Neural progenitor cell (in vitro differentiated cells): ENCODE measurements at places on chromosomes 4 and X. TPM values are rescaled to one million over a fixed set of nuclear protein-coding genes. Genes with fewer than 3 reads are reported as not detected.

DNA sequence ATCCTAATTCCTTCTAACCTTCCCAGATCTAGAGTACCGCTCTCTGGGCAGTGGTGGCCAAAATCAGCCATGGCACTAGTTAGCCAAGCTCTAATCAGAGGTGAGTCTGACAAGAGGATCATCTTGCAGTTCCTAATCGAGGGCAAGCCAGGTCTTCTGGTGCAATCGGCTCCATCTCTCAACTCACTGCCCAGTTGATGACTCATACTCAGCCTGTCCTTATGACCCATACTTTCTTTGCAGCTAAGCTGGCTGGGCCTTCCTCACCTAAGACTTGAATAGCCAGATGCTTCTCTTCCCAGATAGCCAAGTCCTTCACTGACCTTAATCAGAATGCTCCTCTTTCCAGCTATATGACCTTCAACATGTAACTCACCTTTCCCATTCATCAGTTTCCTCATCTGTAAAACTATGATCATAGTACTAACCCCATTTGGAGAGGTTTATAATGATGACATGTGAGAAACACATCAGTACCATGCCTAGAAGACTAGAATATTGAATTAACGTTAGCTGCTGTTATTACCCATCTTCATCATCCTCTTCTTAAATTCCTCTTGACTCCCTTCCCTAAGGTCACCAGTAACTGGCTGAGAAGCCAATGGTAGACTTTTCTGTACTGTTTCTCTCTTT, 57.1 kb downstream of the RELL1 start:
- no peak for DNase-seq

DMP1 gene
- total RNA-seq, result not detected in 2 replicates

ART3 gene
- total RNA-seq, result not detected in 2 replicates

- no peak for DNase-seq
Observed at GRCh38 chr4:9913846-9914245, 107.5 kb downstream of the SLC2A9 start.

DNA sequence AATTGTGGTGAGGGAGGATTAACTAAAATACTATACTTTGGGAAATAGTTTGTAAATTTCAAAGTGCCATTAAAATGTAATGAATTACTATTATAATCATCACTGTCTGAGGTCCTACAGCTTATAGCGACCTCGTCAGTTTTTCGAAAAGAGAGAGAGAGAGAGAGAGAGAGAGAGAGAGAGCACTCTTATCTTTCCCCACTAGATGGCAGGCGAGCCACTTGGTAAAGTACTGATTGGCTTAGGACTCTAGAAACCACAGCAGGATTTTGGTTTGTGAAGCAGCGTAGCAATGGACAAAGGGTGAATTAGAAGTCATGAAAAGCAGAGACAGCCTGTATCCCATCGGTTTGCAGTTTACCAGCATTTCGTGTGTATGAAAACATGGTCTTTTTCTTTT, 52.5 kb downstream of the LINC00632 start:
- DNase-seq, result peak; percentile 75

ZDHHC15 gene
- 5.1 and 6.3 TPM in 2 replicates for total RNA-seq

MSANTD1 gene
- 0.17 and 0.25 TPM in 2 replicates for total RNA-seq

NPY1R gene
- 4.6 and 7.9 TPM in 2 replicates for total RNA-seq

DNA sequence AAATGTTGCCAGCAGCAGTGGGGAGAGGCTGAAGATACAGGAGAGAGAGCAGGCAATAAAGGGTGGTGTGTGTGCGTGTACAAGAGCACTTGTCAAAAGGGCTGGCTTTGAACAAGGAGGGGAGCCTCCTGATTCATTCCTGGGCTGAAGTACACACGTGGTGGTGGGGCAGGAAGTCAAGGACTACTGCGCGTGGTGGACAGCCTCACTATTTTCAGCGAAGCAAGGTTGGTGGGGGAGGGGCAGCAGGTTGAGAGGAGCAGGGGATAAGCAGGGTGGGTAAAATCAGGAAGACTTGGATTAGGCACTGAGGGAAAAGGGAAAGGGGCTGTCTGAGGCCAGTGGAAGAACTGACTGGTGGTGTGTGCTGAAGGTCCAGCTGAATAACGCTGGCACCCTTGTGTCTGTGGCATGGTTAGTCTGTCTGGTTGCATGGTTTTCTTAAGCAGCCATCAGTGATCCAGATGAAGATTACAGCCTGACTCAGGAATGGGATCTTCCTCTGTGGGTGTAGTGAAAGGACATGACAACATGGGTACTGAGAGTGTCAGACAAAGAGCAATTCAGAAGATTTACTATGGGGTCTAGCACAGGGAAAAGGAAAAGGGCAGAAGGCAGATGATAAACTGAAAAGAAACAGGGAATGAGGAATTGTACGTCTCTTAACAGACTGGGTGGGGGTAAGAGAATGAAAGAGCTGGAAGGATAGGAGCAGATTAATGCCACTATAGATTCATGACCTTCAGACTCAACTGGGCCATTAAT, 149.8 kb downstream of the CHM start:
- DNase-seq, result no peak

DNA sequence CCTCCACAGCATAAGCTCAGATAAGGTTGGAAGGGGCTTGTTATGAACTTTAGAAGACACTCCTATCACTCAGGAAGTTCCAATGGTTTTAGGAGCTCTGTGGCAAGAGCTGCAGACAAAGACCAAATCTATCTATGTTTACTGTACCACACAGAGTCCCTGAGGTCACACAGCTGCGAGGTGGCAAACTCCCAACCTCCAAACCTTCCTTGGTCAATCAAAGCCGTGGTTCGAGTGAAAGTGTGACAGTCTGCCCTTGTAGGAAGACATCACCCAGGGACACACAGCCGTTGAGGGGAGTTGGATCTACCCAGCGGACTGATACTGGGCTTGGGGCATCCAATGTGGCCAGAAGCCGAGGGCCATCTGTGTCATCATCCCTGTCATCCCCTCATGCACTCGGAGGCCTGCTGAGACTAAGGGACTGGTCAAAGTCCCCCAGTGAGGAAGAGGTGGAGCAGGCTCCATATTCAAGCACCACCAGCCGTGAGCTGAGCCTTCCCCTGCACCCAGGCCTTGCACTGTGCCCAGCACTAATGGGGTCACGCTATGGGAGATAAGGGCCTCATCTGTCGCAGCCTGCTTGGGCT, 26.8 kb downstream of the MAN2B2 start:
- no peak for DNase-seq

DNA sequence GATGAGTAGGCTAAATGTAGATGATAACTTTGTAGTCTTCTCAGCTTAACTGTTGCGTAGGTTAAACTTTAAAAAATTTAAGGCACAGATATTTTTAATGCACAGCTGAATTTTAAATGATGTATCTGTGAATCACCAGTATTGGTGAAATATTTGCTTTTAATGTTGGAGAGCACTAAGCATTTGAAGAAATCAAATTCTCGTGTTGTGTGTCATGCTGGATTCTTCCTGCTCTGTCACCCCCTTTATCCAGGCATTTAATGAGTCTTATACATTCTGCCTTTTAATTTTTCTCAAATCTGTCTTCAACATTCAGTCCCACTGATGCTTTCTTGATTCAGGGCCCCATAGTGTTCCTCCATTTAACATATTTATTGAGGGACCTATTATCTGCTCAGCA, 76.7 kb downstream of the SLC4A4 start:
- no peak for DNase-seq

GRCh38 chr4:30256116-30256832, 463.9 kb upstream of the PCDH7 start:
- no peak for DNase-seq

GRCh38 chr4:124640022-124640730, 72.4 kb downstream of the ANKRD50 start:
- no peak for DNase-seq

GRCh38 chrX:22389556-22390179, 117.0 kb downstream of the CBLL2 start:
- DNase-seq, result no peak

GRCh38 chr4:156102411-156102810, 148.7 kb upstream of the CTSO start:
- DNase-seq, result no peak

SMR3B gene
- not detected in 2 replicates for total RNA-seq

DNA sequence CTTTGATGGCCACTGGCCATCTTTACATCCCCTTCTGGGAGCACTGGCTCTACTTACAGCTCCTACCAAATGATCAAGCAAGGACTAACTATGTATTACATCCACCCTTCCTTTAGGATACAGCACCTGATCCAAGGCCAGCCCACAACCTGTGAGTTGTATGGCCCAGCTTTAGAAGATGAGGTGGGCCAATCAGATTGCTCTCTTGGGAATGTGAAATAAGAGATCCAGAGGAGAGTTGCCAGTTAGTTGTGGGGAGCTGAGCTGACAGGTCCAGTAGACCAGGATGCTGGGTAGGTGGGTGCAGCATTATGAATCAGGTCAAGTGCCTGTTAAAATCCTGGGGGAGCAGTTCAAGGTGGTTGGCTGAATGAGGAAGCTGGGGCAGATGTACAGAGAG, 111.5 kb downstream of the GNL3L start:
- DNase-seq, result no peak

CLDN34 gene
- 0.37 TPM in 1 of 2 replicates, not detected in the other for total RNA-seq

- DNase-seq, result no peak
Observed at GRCh38 chrX:129632443-129632842, 22.3 kb downstream of the APLN start.

GRCh38 chrX:87063642-87064041, 454.0 kb upstream of the KLHL4 start:
- no peak for DNase-seq

DNA sequence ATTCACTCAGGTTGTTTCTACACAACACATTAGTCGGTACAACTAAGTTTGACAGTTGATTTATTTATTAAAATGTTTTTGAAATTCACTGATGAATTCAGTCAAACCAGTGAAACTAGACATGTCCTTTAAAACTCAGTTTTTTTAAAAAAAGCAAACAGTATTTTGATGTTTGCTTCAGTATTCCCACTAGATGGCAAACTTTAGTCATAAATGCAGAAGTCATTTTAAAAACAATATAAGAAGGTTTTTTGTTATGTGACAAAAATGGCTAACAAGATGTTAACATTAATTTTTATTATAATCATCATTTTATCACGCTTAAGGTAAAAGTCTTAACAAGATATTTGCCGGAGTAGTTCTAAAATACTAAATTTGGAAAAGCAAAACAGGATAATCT, 1337.8 kb upstream of the DIAPH2 start:
- DNase-seq, result no peak

ATP1B4 gene
- total RNA-seq, result not detected in 2 replicates

DNA sequence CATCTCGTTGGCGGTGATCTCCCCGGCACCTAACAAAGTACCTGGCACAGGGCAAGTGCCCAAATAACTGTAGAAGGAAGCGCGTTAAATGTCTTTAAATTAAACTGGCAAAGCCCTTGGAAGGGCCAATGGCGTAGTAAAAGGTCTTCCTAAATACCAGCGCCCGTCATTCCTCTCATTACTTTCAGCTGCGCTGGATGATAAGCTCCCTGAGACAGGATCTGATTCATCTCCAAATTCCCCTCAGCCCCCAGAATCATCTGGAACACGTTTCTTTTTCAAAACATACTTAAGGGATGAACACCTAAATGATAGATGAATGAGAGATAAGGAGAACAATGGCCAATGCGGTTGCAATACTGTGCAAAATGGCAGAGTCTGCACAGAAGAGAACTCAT, 95.1 kb downstream of the AFAP1 start:
- no peak for DNase-seq

TRIM61 gene
- total RNA-seq, result not detected in 2 replicates

AR gene
- 6.7 and 8.1 TPM in 2 replicates for total RNA-seq

GRCh38 chr4:168129046-168129772, 36.9 kb downstream of the ANXA10 start:
- DNase-seq, result peak; percentile 25

ETDB gene
- total RNA-seq, result not detected in 2 replicates

DNA sequence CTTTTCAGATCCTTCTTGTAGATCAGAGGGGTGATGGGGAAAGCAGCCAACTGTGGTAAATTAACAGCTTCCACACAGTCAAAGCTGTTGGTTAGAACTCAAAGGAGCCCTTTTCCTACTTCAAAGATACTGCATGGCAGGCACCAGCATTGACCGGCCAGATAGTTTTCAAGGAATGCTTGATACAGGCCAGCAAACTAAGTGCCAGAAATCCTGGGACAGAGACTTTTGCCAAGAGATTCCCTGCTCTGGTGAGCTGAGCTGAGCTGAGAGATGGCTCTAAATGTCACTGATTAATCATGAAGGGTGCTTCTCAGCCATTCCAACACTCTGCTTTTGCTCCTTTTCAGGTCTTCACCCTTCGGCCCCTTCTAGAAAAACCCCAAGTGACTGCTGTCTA, 131.6 kb upstream of the MED14 start:
- no peak for DNase-seq

DNA sequence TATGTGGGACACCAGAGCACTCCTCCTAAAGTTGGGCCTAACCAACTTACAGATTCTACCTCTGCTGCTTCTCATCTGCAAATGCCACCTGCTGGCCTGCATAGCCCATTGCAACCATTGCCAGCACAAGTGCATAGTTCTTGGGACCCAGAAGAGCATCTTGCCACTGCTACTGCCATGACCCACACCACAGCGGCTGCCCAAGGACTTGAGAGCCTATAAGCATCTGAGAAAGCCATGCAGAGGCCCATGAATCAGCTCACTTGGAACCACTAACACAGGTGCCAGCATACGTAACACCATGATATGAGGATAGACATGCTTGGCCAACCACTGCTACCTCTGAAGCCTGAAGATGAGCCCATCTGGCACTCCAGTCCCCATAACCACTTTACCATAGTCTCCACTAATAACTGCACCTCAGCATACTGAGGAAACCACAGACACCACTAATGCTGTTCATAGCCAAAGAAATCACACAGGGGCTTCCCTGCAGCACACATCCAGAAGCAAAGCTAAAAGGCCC, 258.1 kb upstream of the AGTR2 start:
- peak; percentile 9 for DNase-seq

DNA sequence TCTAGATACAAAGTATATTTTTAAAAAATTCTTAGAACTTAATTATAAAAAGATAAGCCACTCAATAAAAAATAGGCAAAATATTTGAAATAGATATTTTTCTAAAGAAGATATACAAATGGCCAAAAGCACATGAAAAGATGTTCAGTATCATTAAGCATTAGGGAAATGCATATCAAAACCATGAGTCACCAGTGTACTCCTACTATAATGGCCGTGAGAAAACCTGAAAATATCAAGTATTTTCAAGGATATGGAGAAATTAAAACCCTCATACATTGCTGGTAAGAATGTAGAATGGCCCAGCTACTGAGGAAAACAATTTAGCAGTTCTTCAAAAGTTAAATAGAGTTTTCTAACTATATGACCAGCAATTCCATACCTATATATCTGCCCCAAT, 337.9 kb downstream of the CAMK2D start:
- DNase-seq, result no peak

NR0B1 gene
- not detected in 2 replicates for total RNA-seq

- DNase-seq, result no peak
Observed at GRCh38 chr4:122156819-122157218, 4.7 kb downstream of the BLTP1 start.

SSX5 gene
- total RNA-seq, result not detected in 2 replicates

DNA sequence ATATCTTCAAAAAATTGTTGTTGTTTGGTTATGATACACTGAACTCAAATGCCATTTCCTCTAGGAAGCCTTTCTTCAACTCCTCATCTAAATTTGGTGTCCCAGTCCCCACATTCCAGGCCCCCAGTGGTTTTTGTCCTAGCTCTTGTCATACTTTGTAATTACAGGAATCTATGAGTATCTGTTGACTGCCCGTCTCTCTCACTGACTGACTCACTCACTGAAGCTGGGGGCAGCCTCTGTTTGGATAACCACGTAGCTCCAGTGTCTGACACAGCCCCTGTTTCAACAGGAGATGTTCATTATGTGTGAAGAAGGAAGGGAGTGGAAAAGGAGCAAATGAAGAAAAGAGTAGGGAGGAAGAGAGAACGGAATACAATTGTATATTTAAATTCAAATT, 284.1 kb upstream of the TENM3 start:
- no peak for DNase-seq

MGAT4D gene
- not detected in 2 replicates for total RNA-seq

- no peak for DNase-seq
Observed at GRCh38 chr4:15992167-15992485, 29.2 kb upstream of the FGFBP2 start.

NUP62CL gene
- 9.8 and 16.9 TPM in 2 replicates for total RNA-seq
